ENCODE measurements at places on chromosomes 1 and 21. TPM values are rescaled to one million over a fixed set of nuclear protein-coding genes. Genes with fewer than 3 reads are reported as not detected.
A peak's percentile ranks its signal among the peaks of the same experiment; 100 is the strongest.

GRCh38 chr1:93681101-93681988, at the start of gene BCAR3:
Gene BCAR3, minus strand, starts transcription at chr1:93681837. Its CDS starts 6,907 bp downstream, at chr1:93674930.
- no peak for DNase-seq

DNA sequence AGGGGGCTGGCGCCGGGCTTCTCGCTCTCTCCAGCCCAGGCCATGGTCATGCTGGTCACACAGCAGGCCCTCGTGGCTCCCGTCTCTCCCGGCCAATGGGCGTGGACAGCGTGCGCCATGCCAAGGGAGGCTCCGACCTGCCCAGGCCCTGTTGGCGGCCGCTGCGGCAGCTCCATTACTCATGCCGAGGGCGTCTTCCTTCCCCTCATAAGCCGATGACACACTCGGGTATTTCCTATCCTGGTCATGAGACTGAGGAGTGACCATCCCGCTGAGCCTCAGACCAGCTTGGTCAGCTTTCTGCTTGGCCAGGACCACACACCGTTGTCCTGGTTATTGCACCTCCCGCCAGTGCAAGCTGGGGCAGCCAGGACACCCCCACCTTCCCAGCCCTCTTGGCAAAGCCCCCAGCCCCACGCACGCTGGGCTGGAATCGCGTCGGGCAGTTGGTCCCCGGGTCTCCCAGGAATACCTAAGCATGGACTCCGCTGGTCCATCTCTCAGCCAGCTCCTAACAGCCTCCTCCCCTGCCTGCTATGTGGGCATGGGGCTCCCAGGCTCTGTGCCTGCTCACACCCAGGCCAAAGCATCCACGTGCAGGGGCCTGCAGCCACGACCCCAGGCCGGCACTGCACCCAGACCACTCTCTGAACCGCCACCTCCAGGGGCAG, 49.8 kb downstream of the ARHGEF16 start:
- DNase-seq = no peak

DNA sequence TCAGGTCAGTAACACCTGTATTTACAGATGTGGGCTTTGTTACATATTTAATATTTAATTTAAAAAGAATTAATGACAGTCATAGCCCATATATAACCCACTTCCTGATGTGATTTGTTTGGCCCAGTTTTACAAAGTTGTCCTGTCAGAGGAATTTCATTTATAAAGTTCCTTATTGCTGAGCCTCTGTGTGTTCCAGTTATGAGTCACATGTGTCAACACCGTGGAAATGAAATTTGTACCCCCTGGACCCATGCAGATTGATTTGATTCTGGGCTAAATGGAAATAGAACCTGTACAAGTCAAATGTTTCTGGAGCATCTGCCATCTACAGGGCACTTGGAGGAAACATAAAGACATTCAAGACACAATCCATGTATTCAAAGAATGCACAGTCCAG, 149.2 kb downstream of the CACNA1E start:
- DNase-seq = no peak

- DNase-seq = no peak
Observed at GRCh38 chr1:117128323-117129079, 7.0 kb upstream of the TRIM45 start.

GRCh38 chr1:73813716-73814115, 384.3 kb downstream of the LRRIQ3 start:
- DNase-seq = no peak

DNA sequence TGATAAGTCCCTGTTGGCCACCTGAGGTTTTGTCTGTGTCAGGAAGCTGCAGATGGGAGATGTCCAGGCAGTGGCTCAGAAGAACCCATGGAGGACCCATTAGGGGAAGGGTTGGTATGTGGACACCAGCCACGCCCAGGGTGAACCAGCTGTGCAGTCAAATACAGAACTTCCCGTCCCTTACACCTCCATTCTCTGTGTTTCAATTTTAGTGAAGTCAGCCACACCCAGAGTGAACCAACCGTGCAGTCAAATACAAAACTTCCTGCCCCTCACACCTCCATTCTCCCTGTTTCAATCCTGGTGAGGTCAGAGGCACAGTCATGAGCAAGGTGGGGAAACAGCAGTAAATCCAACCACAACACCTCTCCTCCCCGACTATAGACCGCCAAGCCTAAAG, 27.4 kb downstream of the BACE2 start:
- DNase-seq = no peak

DNA sequence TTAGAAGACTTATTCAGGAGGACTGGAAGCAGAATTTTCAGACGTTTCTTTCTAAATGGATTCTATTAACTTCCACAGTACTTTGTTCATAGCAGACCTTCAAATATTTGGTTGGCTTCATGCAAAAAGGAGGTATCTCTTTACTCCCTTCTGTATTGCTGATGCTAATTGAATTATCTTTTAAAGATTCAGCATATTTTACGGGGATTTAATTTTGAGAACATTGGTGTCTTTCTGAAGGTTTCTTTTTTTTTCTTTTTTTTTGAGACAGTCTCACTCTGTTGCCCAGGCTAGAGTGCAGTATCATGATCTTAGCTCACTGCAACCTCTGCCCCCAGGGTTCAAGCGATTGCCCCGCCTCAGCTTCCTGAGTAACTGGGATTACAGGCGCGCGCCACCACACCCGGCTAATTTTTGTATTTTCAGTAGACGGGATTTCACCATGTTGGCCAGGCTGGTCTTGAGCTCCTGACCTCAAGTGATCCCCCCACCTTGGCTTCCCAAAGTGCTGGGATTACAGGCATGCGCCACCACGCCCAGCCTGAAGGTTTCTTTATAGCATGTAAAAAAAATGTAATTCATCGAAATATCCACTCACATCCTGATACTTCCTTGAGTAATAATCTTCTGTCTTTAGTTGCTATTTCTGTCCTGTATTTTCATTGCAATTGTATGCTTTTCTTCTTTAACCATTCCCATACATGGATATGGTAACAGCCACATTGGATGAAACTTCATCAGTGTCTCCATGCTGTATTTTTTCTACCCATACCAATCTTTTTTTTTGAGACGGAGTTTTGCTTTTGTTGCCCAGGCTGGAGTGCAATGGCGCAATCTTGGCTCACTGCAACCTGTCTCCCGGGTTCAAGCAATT, 14.5 kb downstream of the CNST start:
- DNase-seq = no peak

- DNase-seq = no peak
Observed at GRCh38 chr1:187121661-187122060, 292.9 kb downstream of the PLA2G4A start.

- DNase-seq = no peak
Observed at GRCh38 chr21:36430841-36431240, 45.6 kb downstream of the CHAF1B start.

DNA sequence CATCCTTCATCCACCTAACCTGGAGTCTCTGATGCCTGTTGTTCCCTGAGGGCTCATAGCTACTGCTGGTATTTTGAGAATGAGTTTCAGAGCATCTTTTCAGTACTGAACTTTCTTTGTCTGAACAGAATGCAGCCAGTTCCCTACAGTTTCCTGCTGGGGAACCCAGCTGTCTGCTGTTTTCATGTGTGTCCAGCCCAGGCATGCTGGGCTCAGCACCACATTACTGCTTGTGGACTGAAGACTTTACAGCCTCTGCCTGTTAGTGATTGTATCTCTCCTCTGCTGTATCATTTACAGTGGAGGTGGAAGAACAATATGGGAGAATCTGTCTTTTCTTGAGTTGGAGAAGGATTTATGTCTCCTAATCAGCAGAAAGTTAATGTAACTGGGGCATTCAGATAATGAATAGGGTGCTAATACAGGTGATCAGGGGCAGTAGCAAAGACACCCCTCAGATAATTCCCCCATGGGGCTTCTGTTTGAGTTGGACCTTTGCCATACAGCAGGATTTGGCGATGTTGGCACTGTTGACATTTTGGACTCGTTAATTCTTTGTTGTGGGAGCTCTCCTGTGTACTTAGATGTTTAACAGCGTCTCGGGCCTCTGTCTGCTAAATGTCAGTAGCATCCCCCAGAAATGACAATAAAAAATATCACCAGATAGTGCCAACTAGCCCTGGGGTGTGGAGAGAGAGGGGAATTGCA, 207.7 kb downstream of the HHAT start:
- DNase-seq = peak; percentile 59

DNA sequence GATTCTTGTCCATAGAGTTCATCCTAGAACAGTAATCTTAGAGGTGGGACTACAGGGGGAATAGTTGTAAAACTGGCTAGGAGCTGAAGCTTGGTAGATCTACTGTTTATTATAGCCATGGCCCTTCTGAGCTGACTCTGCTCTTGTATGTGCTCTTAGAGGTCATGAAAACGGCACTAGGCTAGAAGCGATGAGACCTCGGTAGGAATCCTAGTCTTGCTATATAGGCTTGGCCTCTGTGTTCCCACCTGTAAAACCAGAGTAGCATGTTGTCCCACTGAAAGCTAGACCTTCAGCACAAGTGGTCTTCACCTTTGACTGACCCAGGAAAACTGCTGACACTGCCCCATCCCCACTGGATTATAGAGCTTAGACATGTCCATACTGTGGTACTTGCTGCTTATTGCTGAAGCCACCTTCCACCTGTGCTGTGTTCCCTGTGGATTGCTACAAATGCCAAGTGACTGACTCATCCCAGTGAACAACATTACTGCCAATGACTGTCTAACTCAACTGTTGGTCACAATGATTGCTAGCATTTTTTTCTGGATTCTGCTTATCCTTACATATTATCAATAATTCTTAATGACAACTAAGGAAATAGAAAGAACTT, 23.0 kb upstream of the PIGC start:
- DNase-seq = no peak

DNA sequence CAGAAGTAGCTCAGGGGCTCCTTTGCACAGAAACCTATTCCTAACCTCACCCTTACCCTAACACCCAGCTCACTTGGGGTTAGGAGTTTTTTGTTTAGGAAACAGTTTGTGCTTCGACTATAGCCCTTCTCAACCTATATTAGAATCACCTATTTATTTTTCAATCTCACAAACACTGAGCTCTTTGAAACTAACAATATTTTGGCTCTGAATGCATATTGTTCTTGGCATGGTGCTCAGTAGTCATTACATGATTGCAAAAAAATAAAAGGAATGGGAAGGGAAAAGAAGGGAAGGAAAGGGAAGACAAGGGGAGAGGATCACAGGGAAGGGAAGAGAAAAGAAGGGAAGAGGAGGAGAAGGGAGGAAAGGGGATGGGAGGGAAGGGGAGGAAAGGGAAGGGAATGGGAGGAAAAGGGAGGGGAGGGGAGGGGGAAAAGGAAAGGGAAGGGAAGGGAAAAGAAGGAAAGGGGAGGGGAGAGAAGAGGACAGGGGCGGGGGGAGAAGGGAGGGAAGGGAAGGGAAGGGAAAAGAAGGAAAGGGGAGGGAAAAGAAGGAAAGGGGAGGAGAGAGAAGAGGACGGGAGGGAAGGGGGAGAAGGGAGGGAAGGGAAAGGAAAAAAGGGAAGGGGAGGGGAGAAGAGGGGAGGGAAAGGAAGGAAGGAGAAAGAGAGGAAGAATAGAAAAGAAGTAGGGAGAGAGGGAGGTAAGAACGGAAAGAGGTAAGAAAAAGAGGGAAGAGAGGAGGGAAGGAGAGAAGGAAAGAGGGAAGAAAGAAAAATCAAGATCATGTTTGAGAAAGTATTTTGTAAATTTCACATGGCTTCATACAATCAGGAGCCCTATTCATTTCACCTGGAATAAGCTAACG, 484.1 kb upstream of the NFIA start:
- no peak for DNase-seq

DNA sequence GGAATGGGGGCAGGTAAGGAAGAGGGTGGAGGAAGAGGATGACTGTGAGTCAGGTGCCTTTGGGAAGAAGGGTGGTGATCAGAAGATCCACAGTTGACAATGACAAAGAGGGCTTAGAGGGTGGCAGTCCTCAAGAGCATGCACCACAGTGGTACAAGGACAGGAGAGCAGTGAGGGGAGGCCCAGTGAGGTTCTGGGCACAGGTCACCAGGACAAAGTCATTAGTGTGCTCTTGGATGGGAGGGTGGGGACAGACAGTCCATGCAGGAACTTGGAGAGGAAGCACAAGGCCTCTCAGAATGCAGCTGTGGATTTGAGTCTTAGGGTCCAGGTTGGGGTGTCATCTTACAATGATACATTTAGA, 75.1 kb downstream of the RHOU start:
- DNase-seq = no peak

DNA sequence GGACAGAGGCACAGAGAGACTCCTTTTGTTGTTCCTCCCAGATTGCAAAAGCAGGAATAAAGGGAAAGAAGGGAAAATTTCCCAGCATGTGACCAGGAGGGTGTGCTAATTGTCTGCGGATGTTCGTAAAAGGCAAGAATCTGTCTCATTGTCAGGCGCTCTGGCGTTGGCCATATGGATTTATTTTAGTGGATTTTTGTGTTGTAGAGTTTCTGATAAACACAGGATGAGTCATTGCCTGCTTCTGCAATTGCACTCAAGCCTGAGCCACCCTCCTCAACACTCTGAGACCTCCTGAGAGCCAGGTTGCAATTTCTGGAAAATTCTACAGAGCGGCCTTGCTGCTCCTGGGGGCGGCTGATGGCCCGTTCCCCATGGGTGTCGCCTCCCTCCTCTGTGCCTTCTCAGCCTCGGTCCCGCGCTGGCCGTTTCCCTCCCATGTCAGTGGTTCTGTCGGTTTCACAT, 227.7 kb downstream of the KAZN start:
- DNase-seq = no peak

DNA sequence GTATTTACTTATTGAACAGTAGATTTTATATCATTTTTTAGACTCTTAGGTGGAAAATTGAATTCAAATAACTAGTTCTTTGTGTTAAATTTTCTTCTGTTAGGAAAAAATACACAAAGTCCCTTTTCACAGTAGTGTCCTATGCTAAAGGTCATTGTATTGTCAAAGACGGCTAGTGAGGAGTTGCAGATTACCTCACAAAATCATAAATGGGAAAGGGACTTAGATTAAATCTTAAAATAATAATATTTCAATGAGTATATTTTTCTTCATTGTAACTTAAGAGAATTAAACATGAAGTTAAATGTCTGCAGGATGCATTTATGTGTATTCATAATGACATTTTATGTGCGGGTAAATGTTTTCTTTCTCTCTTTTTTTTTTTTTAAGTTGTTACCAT, 32.7 kb downstream of the LYPLAL1 start:
- DNase-seq = no peak

- DNase-seq = no peak
Observed at GRCh38 chr21:16879479-16879878, 633.4 kb upstream of the CXADR start.

The NBPF10 gene
- 2.4 TPM for total RNA-seq

The ZNF362 gene
- total RNA-seq = 31.2 TPM

The NBPF12 gene
- total RNA-seq = 21.9 TPM

The FCRL2 gene
- 0.20 TPM for total RNA-seq

The SYDE2 gene
- total RNA-seq = 14.7 TPM

The KRTAP13-4 gene
- total RNA-seq = not detected

The SIK1 gene
- 13.2 TPM for total RNA-seq

The ID3 gene
- 120 TPM for total RNA-seq

The FAM151A gene
- total RNA-seq = not detected

The MACO1 gene
- total RNA-seq = 31.0 TPM
